Upper lobe of left lung (tissue), 6 donors: ENCODE measurements at places on chromosomes 5 and 9. TPM values are rescaled to one million over a fixed set of nuclear protein-coding genes. Genes with fewer than 3 reads are reported as not detected.

The CCNH gene
- total RNA-seq = 134 TPM

The CCDC171 gene
- total RNA-seq = 7.7 TPM

The EGR1 gene
- 14.7 TPM for total RNA-seq

- H3K27me3 ChIP-seq = no peaks in the 10 kb centered on the region
- H3K4me1 ChIP-seq = peaks cover 25% of the 10 kb centered on the region
- no peak for DNase-seq
- H3K4me3 ChIP-seq = no peak overlapping the region
Observed at GRCh38 chr9:109094268-109094667, 25.5 kb downstream of the TMEM245 start.

DNA sequence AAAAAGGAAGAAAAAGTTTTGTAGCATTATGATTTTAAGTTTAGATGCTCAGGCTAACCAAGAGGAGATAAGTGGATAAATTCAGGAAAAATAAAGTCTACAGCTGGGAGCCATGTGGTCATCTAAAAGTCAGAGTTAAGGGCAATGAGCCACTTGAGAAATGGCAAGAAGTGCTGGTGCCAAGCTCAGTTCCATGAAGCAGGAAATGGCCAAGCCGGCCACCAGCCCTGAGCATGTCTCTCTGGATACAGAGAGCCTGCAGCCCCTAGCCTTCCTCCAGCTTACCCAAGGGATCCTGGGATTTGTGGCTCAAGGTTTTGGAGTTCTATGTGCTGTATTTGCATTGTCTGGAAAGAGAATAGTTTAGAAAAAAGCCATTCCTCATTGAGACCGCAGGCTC is 12.2 kb upstream of the S1PR3 start:
- no peaks in the 10 kb centered on the region for H3K36me3 ChIP-seq
- no peaks in the 10 kb centered on the region for H3K4me1 ChIP-seq
- H3K27me3 ChIP-seq = no peaks in the 10 kb centered on the region
- H3K27ac ChIP-seq = no peak overlapping the region

DNA sequence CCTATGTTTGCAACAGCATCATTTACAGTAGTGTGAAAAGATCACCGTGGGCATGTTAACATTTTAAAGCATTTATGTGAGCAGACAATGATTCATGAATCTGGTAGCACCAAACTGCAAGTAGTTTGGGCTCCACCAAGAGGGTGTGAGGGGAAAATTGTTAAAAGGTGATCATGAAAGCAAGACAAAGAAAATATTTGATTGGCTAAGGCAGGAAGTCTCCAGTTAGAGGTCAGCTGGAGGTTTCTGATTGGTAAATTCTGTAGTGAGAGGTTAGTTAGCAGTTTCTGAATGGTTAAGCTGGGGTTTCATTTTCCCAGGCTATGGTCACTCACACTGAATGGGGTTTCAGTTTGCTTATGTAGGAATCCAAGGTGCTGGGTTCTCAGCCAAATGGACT is 13.5 kb upstream of the DRD1 start:
- no peak overlapping the region for H3K4me3 ChIP-seq
- H3K27me3 ChIP-seq = no peaks in the 10 kb centered on the region
- H3K36me3 ChIP-seq = no peaks in the 10 kb centered on the region
- no peak overlapping the region for H3K27ac ChIP-seq
- H3K4me1 ChIP-seq = no peaks in the 10 kb centered on the region
- DNase-seq = no peak

DNA sequence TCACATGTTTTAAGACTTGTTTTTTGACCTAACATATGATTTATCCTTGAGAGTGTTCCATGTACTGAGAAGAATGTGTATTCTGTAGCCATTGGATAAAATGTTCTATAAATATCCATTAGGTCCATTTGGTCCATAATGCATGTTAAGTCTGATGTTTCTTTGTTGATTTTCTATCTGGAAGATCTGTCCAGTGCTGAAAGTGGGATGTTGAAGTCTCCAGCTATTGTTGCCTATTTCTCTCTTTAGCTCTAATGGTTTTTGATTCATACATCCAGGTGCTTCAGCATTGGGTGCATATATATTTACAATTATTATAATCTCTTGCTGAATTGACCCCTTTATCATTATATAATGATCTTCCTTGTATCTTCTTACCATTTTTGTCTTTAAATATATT is 451.1 kb downstream of the BRINP1 start:
- no peaks in the 10 kb centered on the region for H3K27me3 ChIP-seq
- H3K4me1 ChIP-seq = no peaks in the 10 kb centered on the region
- H3K4me3 ChIP-seq = no peak overlapping the region
- H3K27ac ChIP-seq = no peak overlapping the region
- no peaks in the 10 kb centered on the region for H3K36me3 ChIP-seq

- no peaks in the 10 kb centered on the region for H3K27me3 ChIP-seq
- DNase-seq = no peak
- H3K27ac ChIP-seq = no peak overlapping the region
Observed at GRCh38 chr9:87673446-87674120, 52.3 kb upstream of the CTSL start.

GRCh38 chr5:77972469-77973252 is 196.5 kb upstream of the TBCA start:
- H3K36me3 ChIP-seq = no peaks in the 10 kb centered on the region
- peaks cover 12% of the 10 kb centered on the region for H3K27me3 ChIP-seq
- peak; percentile 86 for DNase-seq
- H3K4me1 ChIP-seq = peaks cover 18% of the 10 kb centered on the region
- peak overlapping the region; percentile 29 for H3K4me3 ChIP-seq
- H3K27ac ChIP-seq = no peak overlapping the region

DNA sequence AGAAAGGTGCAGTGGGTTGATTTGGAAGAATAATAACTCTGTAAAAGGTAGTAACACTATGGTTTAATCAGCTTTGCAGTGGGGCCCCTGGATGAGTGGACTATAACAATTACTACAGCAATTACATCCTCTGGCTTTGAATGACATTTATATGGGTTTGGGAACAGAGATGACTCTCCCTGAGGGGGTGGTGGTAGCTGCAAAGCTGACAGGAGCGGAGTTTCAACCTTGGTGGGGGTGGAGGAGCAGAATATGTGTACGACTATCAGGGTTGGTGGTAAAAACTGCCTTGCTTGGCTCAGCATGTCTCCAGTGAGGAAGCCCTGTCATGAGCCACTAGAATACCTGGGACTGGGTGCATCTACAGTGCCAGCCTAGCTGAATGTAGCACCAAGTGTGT is 28.3 kb upstream of the NR3C1 start:
- H3K27me3 ChIP-seq = no peaks in the 10 kb centered on the region
- H3K36me3 ChIP-seq = no peaks in the 10 kb centered on the region
- H3K27ac ChIP-seq = no peak overlapping the region
- H3K4me3 ChIP-seq = no peak overlapping the region

DNA sequence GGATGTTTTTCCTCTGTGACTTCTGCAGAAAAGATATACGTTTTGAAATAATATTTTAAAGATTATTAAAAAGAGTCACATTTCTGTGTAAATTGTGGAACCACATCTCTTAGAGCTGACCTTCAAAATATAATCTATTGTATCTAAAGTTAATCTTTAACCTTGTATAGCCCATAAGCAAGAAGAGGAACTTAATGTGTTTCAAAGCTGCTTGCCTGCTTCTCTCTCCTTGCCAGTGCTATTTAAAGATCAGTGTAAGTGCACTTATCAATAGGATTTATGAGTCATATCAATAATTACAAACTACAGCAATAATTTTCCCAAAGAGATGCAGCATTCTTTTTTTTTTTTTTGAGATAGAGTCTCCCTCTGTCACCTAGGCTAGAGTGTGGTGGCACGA is 29.4 kb upstream of the GDA start:
- no peak overlapping the region for H3K4me3 ChIP-seq
- H3K27me3 ChIP-seq = no peaks in the 10 kb centered on the region
- DNase-seq = no peak
- H3K27ac ChIP-seq = no peak overlapping the region

- H3K27ac ChIP-seq = no peak overlapping the region
- no peak for DNase-seq
- H3K36me3 ChIP-seq = no peaks in the 10 kb centered on the region
- no peaks in the 10 kb centered on the region for H3K27me3 ChIP-seq
- H3K4me1 ChIP-seq = no peaks in the 10 kb centered on the region
Observed at GRCh38 chr5:142235870-142236672, 88.8 kb downstream of the SPRY4 start.

DNA sequence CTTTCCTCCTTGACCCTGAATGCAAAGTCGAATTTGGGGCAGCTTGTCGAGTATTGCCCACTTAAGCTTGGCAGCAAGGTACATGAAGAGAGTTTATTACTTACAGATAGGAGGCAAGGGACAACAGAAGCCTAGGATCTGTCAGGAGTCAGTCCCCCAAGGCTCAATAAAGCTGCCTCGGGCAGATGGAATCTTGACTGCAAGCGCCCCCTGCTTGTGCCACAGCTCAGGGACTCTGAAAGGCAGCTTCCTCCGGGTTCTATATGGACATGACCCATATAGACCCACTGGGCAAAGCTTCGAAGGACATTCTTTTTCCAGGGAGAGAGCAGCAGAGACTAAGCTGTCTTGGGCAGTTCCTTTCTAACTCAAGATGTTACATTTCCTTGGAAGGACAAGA is 971.5 kb downstream of the EFNA5 start:
- H3K4me3 ChIP-seq = no peak overlapping the region
- DNase-seq = no peak
- H3K4me1 ChIP-seq = no peaks in the 10 kb centered on the region
- no peaks in the 10 kb centered on the region for H3K27me3 ChIP-seq

- no peak for DNase-seq
- no peaks in the 10 kb centered on the region for H3K27me3 ChIP-seq
- H3K4me1 ChIP-seq = no peaks in the 10 kb centered on the region
Observed at GRCh38 chr5:158746979-158747378, 352.7 kb downstream of the EBF1 start.

DNA sequence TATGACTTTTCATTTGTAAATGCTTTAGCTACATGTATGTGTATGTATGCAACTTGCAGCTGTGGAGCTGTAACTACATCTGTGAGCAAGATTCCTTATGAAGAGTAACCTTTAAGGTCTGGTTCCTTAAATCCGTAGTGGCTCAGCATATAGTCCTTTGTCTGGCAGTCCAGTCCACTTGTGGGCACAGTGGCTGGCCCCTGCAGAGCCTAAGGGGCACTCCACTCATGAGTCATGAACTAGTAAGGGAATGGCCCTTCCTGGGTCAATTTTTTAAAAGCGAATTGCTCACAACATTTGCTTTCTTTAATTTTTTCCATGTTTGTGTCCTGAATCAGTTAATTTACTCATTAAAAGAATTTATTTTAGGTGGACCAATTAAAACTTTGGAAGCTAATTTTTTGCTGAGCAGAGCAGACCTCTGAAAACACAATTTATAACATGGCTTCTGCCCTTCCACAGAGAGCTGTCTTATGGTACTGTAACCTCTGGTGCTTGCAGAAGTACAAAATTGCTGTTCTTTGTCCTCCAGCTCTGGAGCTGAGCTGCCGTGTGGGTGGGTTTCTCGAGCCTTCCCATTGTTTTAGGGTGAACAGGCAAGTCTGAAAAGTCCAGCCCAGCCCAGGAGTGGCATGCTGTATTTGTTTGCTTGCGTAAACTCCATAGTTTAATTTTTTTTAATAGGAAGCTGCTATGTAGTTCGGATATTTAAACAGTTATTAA is 110.1 kb downstream of the MVB12B start:
- H3K27ac ChIP-seq = no peak overlapping the region
- H3K36me3 ChIP-seq = peaks cover 3% of the 10 kb centered on the region
- no peak overlapping the region for H3K4me3 ChIP-seq
- no peak for DNase-seq
- H3K4me1 ChIP-seq = no peaks in the 10 kb centered on the region
- H3K27me3 ChIP-seq = no peaks in the 10 kb centered on the region

GRCh38 chr5:179307931-179308471 is 37.3 kb downstream of the ADAMTS2 start:
- H3K36me3 ChIP-seq = no peaks in the 10 kb centered on the region
- DNase-seq = no peak
- H3K4me3 ChIP-seq = no peak overlapping the region
